ENCODE measurements at places on chromosomes 11 and 22.

DNA sequence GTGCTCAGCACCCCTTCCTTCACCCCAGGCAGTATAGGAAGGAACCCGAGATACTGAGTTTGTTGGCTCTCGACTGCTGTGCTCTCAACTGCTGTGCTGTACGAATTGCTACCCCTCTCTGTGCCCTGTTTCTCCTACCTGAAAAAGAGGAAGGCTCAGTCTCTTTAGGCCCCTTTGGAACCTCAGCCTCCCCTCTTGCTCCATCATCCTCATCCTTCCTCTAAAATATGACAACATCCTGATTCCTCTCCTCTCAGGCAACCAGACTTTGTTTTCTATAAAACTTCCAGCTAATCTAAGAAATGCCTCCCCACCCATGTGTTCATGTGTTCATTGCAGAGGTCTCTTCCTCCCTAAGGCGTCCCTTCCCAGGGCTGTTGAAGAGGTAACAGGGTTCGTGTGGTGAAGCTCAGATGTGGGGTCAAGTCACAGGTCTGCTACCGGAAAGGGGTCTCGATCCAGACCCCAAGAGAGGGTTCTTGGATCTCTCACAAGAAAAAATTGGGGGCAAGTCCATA is 35.5 kb upstream of the CD82 start:
- no peak for DNase-seq

DNA sequence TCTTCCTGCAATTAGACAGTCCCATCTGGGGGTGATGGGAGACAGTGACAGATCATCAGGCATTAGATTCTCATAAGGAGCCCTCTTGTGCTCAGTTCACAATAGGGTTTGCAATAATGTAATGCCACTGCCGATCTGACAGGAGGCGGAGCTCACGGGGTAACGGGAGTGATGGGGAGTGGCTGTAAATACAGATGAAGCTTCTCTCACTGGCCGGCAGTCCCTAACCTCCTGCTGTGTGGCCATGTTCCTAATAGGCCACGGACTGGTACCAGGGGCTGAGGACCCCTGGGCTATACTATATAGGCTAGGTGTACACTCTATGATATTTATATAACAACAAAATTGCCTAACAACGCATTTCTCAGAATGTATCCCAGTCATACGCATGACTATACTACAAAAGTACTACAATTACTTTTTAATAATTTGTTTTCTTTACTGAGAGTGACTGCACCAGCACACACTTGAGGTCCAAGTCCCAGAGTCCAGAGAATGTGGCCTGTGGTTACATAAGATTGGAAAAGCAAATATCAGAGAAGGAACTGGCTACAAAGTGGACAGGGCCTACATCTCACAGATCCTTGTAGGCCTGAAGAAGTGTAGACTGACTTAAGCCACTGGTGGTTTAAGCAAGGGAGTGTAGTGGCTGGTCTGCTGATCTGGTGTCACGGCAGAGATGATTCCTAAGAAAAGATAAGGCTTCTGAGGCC is 200.0 kb downstream of the LARGE1 start:
- no peak for DNase-seq

DNA sequence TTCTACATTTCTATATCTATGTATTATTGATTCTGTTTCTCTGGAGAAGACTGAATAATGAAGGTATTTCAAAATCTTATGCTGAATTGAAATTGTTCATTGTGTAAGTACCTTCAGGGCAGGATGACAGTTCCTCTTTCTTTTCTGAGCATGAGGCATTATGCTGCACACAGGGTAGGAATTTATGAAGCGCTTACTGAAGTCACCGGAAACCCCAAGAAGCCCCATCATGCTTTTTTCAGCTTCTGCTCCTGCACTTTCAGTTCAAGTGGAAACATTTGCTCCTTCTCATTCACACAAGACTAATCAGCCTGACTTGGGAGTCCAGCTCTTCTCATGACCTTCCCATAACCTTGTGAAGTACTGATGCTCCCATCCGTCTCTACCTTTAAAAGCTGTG is 314.7 kb upstream of the SORL1-AS1 start:
- DNase-seq, result no peak

DNA sequence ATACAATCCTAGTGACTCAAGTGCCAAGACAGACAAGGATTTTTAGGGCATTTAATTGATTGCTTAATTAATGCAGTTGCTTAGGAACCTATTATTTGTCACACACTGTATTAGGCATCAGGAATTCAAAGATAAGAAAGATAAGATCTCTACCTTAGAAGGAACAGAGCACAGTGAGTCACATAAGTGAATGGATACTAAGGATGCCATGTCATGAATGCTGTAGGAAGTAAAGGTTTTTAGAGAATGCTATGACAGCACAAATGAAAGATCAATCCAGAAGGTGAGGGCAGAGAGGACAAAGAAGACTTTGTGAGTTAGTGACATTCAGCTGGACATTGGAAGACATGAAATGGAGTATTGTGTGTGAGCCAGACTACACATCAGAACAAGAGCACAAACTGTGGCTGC is 147.9 kb upstream of the DDI1 start:
- DNase-seq, result no peak

DNA sequence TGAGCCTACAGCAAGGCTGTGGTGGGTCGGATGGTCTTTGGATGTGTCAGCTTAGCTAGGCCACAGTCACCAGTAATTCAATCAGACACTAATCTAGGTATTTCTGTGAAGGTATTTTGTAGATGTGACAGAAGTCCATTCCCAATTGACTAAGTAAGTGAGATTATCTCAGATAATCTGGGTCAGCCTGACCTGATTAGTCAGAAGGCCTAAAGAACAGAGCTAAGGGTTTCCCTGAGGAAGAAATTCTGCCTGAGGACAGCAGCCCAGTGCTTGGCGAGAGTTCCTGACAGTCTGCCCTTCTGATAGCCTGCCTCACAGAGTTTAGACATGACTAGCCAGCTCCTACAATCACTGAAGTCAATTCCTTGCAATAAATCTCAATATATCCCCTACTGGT is 28.7 kb downstream of the GUCD1 start:
- DNase-seq, result no peak

DNA sequence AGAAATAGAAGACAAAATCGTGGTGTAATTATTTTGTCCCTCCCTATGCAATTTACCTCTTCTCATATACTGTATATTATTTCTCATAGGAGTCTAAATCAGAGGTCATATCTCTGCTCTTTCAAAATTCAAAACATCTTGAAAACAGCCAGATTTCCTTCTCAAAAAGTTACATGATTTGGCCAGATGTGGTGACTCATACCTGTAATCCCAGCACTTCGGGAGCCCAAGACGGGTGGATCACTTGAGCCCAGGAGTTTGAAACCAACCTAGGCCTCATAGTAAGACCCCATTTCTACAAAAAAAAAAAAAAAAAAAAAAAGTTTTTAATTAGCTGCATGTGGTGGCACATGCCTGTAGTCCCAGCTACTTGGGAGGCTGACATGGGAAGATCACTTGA is 29.0 kb upstream of the DNAJB7 start:
- no peak for DNase-seq

Data from stimulated activated CD4-positive, alpha-beta T cell treated with anti-CD3 and anti-CD28 coated beads, Interleukin-4, amount 100 ng/mL, for 48 hours (primary cell).